ENCODE measurements at places on chromosomes 3 and 15.

GRCh38 chr15:52518487-52519371 is 10.0 kb downstream of the MYO5A start:
- no peak for DNase-seq

- no peak for DNase-seq
These were observed 175.4 kb downstream of the ANXA2 start for GRCh38 chr15:60222404-60222803.

DNA sequence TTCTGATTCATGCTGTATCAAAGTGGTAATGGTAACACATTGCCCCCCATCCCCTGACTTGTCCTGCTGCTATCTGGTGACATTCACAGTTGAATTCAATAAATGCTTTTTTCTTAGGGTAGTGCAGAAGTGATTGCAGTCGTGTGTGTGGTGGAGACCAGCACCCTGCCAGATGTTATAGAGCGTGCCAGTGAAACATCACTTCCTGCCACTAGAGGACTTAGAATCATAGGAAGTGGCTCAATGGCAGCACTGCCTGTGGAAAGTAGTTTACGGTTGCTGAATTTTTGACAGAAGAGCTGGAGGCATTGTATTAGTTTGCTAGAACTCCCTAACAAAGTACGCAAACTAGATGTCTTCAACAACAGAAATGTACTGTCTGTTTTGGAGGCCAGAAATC is 37.4 kb upstream of the P2RY12 start:
- no peak for DNase-seq

DNA sequence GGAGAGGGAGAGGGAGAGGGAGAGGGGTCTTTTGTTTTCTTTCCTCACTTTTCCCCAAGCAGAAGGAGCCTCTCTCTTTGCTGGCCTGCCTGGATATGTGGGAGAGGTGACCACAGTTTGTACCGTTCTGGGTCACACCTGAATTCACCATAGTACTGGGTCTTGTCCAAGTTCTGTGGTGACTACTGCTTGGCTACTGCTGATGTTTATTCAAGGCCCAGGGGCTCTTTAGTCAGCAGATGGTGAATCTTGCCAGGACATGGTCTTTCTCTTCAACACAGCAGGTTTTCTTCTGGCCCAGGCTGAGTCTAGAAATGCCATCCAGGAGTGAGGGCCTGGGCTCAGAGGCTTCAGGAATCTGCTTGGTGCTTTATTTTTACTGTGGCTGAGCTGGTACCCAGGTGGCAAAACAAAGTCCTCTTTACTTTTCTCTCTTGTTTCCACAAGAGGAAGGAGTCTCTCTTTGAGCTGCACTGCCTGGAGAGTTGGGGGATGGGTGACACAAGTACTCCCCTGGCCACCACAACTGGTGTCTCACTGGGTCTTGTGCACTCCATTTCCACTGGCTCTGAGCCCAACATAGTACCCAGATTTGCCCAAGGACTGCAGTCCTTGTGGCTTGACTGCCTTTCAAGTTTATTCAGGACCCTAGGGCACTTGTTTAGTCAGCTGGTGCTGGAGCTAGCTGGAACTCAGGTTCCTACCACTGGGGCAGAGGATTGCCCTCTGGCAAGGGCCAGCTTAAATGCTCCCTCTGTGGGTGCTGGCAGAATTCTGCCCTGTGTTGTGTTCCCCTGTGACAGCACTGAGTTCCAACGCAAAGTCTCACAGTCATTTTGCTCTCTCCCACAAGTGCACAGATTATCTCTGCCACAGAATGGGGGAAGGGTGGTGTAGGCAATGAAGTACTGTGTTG is 16.8 kb upstream of the CCNDBP1 start:
- no peak for DNase-seq

DNA sequence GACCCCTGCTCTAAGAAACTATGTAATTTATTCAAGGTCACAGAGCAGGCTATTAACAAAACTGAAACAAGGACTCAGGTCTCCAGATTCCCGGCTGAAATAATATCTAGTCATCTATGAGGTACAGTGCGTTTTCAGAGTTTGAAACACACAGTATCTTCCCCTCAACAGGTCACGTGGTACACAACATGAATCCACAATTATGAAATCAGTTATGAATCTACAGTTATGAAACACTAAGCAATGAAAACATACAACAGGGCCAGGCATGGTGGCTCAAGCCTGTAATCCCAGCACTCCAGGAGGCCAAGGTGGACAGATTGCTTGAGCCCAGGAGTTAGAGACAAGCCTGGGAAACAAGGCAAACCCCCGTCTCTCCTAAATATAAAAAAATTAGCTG is 72.7 kb downstream of the FSIP1 start:
- no peak for DNase-seq

DNA sequence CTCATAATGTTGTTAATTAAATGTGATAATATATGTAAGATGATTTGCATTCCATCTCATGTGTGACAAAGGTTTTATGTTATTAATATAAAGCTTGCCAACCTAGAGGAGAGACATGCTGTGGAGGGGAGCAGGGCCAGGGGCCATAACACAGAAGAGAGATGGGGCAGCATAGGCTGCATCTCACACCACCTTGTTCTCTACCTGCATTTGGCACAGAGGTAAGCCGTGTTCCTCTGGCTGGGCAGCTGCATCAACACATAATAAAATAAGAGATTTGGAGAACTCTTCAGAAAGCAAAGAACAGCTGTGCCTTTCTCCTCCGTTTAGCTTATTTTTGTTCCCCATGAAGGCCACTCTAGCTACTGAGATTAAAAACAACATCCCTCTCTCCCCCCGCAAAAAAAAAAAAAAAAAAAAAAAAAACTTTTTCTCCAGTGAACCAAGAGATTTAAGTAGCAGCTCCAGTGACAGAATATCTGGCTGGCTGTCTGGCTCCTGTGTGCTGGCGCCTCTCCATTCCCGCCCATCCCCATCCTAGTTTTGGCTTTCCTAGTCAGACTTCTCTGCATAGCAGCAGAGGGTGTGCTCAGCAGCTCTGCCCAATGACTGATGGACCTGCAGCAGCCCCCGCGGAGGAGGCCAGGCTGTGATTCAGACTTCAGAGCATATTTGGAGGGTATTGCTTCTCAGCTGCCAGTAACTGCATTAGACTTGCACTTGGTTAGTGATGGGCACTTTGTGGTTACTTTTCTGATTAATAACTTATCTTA is 52.2 kb upstream of the STXBP5L start:
- no peak for DNase-seq

GRCh38 chr3:53092216-53092615 is 38.0 kb downstream of the RFT1 start:
- no peak for DNase-seq

- DNase-seq = no peak
These were observed 39.3 kb downstream of the LRRK1 start for GRCh38 chr15:100958326-100959065.

DNA sequence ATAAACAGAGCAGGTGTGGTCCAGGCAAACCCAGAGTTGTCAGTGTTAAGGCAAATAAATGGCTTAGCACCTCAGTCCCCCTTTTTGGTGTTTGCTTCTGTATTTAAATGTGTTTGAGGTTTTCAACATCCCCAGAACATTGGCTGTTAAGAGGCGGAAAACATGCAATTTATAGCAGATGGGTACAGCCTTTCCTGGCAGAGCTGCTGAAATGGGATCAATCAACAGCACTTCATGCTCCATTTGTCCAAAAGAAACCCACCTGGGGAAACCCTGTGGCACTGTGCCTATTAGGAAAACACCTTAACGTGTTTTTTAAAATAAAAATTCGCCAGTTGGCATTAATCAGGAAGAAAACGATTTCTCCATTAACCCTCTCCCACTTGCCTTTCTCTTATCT is 135.4 kb downstream of the MCTP2 start:
- no peak for DNase-seq

- DNase-seq = no peak
These were observed 12.5 kb upstream of the RPS27L start for GRCh38 chr15:63169788-63170187.

DNA sequence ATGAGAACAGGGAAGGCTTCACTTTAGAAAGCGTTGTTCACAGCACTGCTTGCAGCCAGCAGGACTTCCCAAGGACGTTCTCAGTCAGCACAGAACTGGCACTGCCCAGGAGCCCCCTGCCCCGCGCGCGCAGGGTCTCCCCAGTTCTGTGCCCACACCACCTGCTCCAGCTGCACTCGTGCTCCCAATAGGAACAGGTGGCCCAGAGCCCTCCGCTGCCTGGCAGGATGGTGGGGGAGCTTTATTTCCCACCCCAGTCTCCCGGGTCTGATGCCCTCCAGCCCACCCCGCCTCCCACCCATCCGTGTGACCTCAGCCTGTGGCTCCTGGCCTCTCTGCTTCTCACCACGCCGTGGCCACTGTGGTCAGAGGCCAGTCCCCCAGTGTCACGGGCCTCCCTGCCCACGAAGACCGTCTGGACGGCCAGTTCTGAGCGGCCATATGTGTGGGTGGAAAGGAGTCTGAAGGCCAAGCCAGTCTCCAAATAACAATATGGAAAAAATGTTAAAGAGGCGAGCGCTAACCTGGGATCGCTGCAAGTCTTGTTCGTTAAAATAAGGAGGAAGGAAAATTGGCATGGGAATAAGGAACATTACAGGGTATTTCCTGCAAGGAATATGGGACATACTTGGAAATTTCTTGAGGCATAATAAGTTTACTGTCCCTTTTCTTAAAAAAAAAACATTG is 54.6 kb upstream of the PCSK6 start:
- no peak for DNase-seq

- DNase-seq = no peak
These were observed 522 bp upstream of the NRROS start for GRCh38 chr3:196638861-196639482.

DNA sequence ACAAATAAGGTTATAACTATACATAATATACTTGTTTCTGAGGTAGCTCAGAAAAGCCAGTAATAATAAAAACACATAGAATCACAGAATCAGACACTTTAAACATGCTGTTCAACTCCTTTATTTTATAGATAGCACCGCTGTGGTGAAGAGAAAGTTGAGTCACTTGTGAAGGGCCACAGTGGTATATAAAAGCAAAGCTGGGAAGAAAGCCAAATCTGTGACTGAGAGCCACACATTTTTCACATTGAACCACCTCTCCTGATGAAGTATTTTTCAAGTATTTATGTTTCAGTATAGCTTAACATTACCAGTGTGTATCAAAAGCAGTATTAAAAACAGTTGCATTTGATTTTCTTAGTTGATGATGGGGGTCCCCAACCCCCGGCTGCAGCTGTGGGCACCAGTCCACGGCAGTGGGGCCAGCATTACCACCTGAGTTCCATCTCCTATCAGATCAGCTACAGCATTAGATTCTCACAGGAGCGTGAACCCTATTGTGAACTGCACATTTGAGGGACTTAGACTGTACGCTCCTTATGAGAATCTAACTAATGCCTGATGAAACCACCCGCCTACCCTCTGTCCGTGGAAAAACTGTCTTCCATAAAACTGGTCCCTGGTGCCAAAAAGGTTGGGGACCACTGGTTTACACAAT is 46.2 kb downstream of the TBL1XR1 start:
- no peak for DNase-seq

DNA sequence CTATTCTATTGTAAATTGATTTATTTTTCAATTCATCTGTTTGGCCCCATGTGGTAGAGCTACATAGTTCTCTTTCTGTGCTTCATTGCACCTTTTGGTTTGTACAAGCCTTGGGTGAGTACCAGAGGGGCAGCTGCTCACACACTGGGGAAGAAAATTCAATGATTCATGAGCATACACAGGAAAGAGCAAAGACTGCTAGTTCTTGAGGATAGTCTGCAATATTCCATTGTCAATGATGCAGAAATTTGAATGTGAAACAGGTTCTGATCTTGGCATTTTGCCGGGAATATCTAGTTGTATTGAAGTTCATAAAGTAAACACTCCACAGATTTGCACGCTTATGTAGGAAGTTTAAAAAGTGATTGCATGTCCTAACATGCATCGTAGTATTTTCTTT is 304.6 kb downstream of the NAALADL2 start:
- DNase-seq = no peak

DNA sequence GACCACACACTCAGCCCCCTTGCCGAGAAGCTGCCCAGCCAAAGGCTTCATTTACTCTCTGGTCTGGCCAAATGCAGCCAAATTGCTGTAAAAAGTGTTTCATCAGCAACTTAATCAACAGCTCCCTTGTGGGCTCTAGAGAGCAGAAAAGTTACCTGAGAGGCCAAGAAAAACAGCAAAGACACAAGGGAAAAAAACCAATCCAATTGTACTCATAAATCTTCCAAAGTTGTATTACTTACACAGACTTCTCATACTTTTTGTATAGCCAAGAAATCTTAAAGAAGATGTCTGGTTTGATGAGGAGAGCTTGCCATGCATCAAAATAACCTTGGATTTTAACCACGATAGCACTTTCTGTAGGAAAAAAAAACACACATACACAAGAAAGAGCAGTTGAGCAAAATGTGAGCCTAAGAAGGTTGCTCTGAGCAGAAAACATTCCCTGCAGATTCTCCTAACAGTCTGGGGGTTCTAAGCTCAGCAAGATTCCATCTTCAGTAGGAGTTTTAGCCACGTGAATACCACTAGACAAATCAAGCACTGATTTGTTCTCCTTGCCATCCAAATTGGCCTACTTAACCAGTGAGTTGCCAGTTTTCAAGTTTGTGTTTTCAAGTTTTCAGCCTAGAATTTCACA is 120.0 kb downstream of the CYP19A1 start:
- no peak for DNase-seq

DNA sequence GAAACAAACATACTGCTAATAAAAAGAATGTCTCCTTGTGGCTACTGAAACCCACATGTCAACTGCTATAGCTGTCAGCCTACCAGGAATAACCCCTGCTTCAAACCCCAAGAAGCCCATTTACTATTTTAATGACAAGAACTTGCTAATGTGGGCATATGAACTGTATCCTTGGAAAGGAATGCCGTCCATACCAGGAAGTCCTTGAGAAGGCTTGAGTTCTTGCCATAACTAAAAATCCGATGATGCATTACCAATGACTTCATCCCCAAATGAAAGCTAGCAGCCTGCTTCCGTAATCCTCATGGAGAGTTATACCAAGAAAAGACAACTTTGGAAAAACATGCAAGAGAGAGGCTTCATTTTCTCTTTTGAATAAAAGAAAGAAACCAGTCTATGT is 34.8 kb downstream of the MINDY4B start:
- DNase-seq = no peak

- DNase-seq = no peak
These were observed 45.7 kb downstream of the GRIP2 start for GRCh38 chr3:14494279-14494972.

- DNase-seq = no peak
These were observed 22.9 kb upstream of the FBLN2 start for GRCh38 chr3:13525827-13526625.

GRCh38 chr3:9552252-9552999 is 1.2 kb downstream of the LHFPL4 start:
- no peak for DNase-seq

GRCh38 chr3:43346978-43347749 is 60.8 kb downstream of the SNRK start:
- no peak for DNase-seq

- DNase-seq = no peak
These were observed 942.0 kb downstream of the SQOR start for GRCh38 chr15:46576646-46577395.

GRCh38 chr3:107063351-107063750 is 313.9 kb upstream of the CCDC54 start:
- no peak for DNase-seq

- DNase-seq = no peak
These were observed 118.1 kb upstream of the SLC6A11 start for GRCh38 chr3:10697918-10698317.

- no peak for DNase-seq
These were observed 344.6 kb upstream of the PROK2 start for GRCh38 chr3:72129501-72130094.
